Stomach (tissue), 19 donors: ENCODE measurements at places on chromosomes 1 and 21. TPM values are rescaled to one million over a fixed set of nuclear protein-coding genes. Genes with fewer than 3 reads are reported as not detected.

Gene LRRC71
- total RNA-seq, result not detected

DNA sequence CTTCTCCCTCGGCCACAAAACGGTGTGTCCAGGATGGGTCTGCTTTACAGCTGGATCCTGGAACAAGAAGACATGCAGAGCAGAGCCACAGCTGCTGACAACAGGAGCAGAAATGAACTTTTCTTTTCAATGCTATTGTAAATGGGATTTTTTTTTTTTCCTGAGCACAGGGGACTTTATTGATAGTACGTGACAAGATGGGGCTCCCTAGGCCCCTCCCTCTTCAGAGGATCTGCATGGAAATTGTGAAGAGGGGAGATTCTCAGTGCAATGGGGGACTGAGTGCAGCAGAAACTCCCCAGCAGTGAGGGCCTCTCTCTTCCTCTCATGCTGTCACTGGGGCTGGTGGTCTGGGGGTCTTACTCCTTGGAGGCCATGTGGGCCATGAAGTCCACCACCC lies 40.8 kb upstream of the CD2 start:
- no peak for DNase-seq
- H3K27ac ChIP-seq, result no peak overlapping the region
- no peak overlapping the region for H3K4me3 ChIP-seq
- peaks cover 13% of the 10 kb centered on the region for H3K4me1 ChIP-seq
- H3K27me3 ChIP-seq, result no peaks in the 10 kb centered on the region

DNA sequence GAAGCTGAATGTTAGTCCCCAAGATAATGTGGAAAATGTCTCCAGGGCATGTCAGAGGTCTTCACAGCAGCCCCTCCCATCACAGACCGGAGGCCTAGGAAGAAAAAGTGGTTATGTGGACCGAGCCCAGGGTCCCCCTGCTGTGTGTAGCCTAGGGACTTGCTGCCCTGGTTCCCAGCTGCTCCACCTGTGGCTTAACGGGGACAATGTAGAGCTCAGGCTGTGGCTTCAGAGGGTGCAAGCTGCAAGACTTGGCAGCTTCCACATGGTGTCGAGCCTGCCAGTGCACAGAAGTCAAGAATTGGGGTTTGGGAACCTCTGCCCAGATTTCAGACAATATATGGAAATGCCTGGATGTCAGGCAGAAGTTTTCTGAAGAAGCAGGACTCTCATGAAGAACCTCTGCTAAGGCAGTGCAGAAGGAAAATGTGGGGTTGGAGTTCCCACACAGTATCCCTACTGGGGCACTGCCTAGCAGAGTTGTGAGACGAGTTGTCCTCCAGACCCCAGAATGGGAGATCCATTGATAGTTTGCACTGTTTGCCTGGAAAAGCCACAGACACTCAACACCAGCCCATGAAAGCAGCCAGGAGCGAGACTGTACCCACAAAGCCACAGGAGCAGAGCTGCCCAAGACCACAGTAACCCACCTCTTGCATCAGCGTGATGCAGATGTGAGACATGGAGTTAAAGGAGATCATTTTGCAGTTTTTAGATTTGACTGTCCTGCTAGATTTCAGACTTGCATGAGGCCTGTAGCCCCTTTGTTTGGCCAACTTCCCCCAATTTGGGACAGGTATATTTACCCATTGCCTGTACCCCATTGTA lies 204.9 kb downstream of the MRPL39 start:
- DNase-seq, result no peak
- H3K4me1 ChIP-seq, result no peaks in the 10 kb centered on the region
- no peaks in the 10 kb centered on the region for H3K27me3 ChIP-seq

DNA sequence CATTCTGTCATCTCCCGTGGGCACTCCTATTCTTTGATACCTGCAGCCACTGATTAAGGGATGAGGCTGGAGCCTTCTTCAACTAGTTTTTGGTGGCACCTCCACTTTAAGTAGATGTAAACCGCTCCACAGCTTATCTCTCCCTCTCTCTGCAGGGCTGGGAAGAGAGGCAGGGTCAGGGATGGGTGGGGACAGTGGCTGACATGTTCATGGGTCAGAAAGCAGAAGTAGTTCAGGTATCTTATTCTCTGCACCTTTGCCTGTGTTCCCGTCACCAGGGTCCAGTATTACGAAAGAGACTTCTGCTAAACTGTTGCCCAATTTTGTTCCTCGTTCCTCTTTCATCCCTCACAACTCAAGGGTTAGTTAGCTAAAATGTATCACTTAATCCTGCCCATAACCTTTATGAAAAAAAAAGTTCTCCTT lies 51.7 kb upstream of the EDEM3 start:
- peaks cover 17% of the 10 kb centered on the region for H3K36me3 ChIP-seq
- no peak overlapping the region for H3K4me3 ChIP-seq
- H3K4me1 ChIP-seq, result peaks cover 24% of the 10 kb centered on the region
- no peak for DNase-seq

DNA sequence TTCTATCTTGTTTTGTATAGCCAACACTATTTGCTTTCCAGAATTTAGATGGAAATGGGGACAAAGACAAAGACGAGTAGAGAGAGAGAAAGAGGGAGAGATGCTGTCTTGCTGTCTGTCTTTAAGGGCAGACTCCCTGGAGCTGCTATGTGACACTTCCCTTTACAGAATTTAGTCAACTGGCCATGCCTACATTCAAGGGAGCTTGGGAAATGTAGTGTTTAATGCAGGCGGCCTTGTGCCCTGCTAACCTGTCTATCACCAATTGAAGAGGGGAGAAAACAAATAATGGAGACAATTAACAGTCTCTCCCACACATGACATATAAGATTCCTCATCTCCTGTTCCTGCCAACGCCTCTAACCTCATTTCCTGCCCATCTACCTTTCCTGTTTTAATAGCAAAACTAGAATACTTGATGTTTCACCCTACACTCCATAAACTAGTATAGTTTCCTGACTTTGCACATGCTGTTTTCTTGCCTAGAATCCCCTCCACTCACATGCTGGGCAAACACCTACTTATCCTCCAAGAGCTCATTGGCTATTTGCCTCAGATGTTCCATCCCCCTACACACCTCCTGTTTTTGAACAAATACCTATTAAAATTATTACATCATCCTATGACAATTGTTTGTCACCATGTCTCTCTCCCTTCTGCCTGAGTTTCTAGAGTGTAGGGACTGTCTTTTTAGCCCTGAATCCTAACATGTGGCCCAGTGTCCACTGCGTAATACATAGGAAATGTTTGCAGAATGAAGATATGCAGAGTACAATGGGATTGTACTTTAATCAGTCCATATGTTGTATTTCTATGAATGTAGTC lies 117.2 kb downstream of the SLC25A24 start:
- no peaks in the 10 kb centered on the region for H3K27me3 ChIP-seq
- H3K4me3 ChIP-seq, result no peak overlapping the region
- no peak for DNase-seq

- H3K27ac ChIP-seq, result peak overlapping the region; percentile 83
- H3K27me3 ChIP-seq, result peaks cover 16% of the 10 kb centered on the region
- peak; percentile 61 for DNase-seq
- no peaks in the 10 kb centered on the region for H3K36me3 ChIP-seq
- no peak overlapping the region for H3K4me3 ChIP-seq
- H3K4me1 ChIP-seq, result peaks cover 15% of the 10 kb centered on the region
These were observed 2.2 kb downstream of the PHGDH start for GRCh38 chr1:119713749-119714456.

- no peak overlapping the region for H3K27ac ChIP-seq
- no peaks in the 10 kb centered on the region for H3K36me3 ChIP-seq
- H3K27me3 ChIP-seq, result no peaks in the 10 kb centered on the region
- H3K4me1 ChIP-seq, result peaks cover 5% of the 10 kb centered on the region
- DNase-seq, result peak; percentile 67
These were observed 21.1 kb upstream of the F3 start for GRCh38 chr1:94562519-94563260.

DNA sequence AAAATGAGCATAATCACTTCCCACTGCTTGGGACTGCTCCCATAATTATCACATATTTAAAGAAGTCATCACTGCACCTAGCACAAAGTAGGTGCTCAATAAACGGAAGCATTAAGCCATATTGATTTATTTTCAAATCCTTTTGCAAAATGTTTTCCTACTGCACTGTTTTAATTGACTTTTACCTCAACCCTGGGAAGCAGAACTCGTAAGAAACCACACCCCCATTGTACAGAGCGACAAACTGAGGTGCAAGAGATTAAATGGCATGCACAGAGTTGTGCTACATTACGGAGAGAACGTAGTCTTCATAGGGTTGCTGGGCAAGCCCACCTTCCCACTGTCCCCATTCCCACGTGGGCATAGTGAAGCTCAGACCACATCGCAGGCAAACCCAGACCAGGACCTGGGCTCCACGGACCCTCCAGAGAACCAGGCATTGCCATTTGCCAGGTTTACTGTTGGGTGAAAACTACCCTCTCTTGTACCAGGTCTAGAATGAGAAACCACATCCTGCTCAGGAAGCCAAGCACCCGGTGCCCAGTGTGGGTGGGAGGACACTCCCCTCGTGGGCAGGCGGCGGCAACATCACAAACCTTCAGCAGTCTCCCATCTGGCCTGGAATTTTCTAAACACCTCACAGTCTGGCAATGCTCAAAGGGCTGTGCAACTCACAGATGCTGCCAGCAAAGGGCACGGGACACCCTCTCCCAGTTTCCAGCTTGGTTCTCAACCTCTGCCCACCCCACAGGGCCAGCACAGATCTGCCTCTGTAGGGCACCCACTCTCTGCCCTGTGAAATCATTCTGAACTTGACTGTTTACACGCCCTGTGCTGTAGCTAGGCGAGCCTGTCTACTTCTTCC lies 8.2 kb downstream of the IFFO2 start:
- peaks cover 86% of the 10 kb centered on the region for H3K4me1 ChIP-seq
- no peak for DNase-seq

DNA sequence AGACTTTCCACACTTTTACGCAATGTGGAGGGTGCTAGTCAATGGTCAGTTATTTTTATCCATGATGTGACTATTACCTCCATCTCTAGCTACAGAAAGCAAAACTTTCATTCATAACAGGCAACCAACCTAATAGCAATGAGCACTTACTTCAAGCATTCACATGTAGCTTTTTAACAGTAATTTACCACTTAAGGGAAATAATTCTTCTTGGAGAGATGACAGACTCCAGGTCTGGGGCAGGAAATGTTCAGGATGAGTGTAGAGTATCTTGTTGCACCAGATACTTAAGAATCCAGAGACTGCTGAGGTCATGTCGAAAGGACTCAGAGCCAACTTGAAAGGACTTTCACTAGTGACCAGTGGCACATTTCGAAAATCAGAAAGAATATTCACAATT lies 347.6 kb downstream of the CHRM3 start:
- no peaks in the 10 kb centered on the region for H3K36me3 ChIP-seq
- H3K4me1 ChIP-seq, result no peaks in the 10 kb centered on the region
- H3K4me3 ChIP-seq, result no peak overlapping the region
- H3K27me3 ChIP-seq, result no peaks in the 10 kb centered on the region
- no peak overlapping the region for H3K27ac ChIP-seq

GRCh38 chr21:17829472-17829871 lies 10.3 kb upstream of the C21orf91 start:
- DNase-seq, result no peak
- H3K27me3 ChIP-seq, result no peaks in the 10 kb centered on the region
- no peak overlapping the region for H3K4me3 ChIP-seq
